Activated CD4-positive, alpha-beta T cell treated with anti-CD3 and anti-CD28 coated beads, Interleukin-2, amount 50 U/mL, for 48 hours (primary cell): ENCODE measurements at places on chromosomes 13 and 19.

- DNase-seq: no peak
Measured at GRCh38 chr13:102707467-102707866, 12.6 kb upstream of the METTL21C start.

GRCh38 chr13:50122455-50122854, 107.2 kb downstream of the KCNRG start:
- DNase-seq: no peak

- DNase-seq: no peak
Measured at GRCh38 chr13:42027286-42027685, 21.2 kb upstream of the DGKH start.

DNA sequence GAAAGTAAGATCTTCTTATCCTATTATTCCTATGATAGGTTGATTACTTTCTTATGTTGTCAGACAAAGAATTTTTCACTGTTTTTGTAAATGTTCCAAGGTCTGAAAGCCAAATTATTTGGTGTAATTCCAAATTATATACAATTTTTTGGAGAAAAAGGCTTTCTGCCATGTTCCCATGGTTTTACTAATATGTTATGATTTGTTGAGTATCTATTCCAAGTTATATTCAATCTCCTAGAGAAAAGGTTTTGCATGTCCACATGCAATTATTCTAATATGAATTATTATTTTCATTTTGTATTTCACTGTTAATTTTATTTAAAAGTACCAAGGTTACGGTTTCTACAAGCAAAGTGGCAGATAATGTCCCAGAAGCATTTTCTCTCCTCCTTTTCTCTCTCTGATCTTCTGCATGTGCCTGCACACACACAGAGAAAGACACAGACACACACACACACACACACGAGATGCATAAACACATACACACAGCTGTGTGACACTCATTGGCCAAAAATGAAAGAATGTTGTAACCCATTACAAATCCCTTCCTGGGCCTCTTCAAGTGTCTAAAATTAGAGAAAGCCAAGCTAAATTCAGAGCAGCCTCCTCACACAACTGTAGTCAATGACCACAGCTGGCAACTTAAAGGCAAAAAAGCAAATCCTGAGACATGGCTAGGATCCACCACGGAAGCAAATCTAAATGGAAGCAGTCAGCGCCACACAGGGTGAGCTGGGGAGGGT, 621.0 kb downstream of the EFNB2 start:
- DNase-seq: no peak

DNA sequence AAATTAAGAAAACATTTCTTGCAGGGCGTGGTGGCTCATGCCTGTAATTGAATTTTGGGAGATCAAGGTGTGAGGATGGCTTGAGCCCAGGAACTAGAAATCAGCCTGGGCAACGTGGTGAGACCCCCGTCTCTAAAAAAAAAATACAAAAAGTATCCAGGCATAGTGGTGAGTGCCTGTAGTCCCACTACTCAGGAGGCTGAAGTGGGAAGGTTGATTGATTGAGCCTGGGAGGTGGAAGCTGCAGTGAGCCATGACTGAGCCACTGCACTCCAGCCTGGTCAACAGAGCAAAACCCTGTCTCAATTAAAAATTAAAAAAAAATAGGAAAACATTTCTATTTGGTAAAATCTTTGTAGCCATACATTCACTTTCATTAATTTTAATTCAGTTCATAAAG, 526.5 kb downstream of the PCDH9 start:
- no peak for DNase-seq

DNA sequence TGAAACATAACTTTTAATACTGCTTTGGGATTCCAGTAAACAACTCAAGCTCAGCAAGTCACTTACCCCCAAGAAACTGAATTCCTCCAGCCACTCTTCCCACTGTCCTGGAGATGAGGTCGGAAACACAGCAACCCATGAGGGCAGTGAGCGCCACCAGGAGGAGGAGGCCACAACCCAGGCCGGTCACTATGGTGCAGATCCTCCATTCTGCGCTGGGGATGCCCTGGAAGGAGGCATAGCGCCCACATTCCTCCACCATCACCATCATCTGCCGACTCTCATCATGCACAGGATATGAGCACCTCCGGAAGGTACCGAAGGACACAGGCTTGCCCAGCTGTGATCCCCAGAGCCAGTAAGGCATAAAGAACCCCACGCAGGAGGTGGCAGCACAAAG, 2.2 kb downstream of the LHFPL6 start:
- DNase-seq: no peak

DNA sequence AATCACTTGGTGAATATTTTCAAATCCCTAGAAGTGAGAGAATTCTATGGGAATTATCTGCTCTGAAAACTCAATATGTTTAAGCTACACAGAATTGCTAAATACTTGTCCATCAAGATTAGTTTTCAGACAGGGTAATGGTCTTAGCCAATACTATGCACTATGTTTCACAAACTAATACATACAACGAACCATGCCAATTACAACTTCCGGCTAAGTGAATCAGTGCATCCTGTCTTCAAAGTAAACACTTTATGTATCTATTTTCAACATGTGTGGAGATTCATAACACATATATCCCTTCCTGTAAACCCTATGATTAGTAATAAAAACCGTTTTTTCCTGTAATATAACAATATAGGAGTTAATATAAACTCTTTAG, 181.5 kb downstream of the POSTN start:
- DNase-seq: no peak

DNA sequence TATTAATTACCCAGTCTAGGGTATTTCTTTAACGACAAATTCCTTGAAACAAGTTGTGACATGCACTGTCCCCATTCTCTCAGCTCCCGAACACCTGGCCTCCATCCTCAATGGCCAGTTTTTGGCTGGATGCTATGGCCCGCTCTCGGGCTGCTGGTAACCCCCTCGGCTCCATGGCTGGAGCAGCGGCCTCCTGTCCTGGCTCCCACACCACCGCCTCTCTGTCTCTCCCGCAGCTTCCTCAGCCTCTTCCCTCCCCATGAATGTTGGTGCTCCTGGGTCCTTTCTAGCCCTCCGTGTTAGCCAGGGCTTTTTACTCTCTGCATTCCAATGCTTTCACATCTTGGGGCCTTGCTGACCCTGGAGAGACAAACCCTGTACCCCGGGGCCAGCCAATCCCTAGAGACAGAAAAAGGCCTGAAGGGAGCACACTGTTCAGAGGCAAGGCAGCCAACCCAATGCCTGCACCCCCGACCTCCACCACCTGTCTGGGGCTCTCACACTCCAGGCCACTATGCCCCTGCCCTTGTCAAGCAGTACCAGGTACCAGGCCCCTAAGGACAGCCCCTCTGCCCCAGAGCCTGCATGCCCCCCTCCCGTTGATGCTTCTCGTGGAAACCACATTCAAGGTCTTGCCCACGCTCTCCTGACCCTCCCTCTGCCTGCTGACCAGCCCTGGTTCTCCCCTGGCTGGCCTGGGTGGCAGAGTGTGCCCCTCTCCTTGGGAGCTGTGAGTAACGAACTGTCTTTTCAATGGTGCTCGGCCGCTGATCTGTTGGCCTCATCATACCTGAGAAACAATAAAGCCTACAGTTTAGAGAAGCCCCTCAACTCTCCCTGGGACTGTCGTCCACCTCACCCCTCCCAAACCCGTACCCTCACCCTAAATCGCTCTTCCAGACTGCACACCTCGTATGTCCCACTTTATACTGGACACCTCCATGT, 86.9 kb upstream of the GPR183 start:
- no peak for DNase-seq
